ENCODE measurements at places on chromosomes 2 and 18. TPM values are rescaled to one million over a fixed set of nuclear protein-coding genes. Genes with fewer than 3 reads are reported as not detected.

The RBKS gene
- total RNA-seq, result 1.5 TPM

The MAP3K19 gene
- total RNA-seq, result not detected

The ASTL gene
- not detected for total RNA-seq

DNA sequence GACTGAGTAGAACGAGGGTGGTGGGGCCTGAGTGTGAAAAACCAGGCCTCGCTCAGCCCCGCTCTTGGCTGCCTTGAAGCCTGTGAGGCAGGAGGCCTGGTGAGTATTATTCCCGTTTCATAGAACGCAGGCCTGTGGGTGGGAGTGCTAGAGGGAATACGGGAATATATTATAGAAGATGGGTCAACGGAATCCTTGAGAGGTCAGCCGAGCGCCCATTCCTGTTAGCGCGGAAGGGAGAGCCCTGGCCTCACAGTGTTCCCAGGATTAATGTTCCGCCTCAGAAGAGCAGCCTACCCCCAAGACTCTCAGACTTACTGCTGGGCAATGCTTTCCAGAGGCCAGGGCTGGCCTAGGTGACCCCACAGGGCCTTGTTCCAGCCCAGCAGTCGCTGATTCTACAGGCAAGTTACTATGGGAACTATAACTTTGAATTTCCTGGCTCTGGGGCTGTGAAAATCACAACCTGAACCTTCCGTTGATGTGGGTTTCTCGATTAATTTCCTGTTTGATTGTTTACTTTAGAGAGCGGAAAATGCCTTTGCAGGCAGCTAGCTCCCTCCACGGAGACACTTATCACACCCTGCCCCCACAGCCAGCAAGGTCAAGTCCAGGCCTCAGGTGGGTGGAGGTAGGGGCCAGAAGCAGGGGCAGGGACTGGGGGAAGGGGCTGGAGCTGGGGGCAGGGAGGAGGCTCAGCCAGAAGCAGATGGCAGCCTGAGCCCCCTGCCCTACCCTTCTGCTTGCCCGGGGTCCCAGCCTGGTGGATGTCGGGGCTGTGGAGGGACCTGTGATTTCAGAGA, 108.3 kb downstream of the SMAD7 start:
- no peak for DNase-seq

GRCh38 chr2:190404487-190404886, 3.7 kb upstream of the MFSD6 start:
- peak; percentile 6 for DNase-seq
